Heart left ventricle (tissue), 16 donors: ENCODE measurements at places on chromosomes 2 and 18.

DNA sequence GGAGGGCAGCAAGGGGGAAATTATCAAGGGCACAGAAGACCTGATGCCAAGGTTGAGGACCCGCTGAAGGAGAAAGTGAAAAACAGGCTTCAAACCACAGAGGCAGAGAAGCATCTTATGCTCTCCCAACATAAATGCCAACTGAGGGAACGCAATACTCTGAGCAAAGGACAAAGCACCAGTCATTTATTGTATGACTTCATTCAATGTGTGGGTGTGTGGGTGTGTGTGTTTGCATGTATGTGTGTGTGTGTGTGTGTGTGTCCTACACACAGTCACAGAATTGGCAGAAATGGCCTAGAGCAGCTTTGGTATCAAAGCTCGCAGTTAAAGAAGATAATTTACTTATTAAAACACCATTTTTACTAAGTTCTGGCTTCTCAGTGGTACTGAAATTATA lies 51.4 kb downstream of the UXS1 start:
- no peak for DNase-seq

- DNase-seq: no peak
Measured at GRCh38 chr18:43547456-43547855, 270.2 kb upstream of the SYT4 start.

GRCh38 chr18:42801706-42802105 lies 313.8 kb downstream of the RIT2 start:
- DNase-seq: no peak

DNA sequence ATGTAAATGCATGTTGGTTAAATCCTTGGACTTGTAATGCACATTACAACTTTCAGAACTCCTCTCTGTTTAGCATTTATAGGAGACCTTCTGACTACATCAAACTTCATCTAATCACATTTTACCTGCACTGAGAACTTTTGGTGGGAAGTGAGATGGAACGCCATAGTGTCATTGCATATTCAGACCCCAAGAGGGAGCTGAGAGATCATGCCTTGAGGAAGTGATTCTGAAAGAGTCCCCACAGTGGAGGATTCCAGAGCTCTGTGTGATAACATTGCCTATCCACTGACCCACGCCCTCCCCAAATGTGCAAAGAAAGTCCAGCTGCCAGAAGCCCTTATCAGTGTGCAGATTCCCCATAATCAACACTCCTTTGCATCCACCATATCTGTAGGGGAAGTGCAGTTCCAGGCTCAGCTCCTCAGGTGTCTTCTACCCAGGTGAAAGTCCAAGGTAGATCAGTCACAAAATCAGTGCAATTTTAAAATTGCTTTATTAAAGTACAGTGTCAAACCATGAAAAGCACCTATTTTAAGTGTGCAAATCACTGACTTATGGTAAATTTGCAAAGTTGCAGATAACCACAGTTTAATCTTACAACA lies 212.4 kb downstream of the RPIA start:
- DNase-seq: no peak

- peak; percentile 23 for DNase-seq
Measured at GRCh38 chr2:240388471-240389301, 46.8 kb upstream of the GPC1 start.

DNA sequence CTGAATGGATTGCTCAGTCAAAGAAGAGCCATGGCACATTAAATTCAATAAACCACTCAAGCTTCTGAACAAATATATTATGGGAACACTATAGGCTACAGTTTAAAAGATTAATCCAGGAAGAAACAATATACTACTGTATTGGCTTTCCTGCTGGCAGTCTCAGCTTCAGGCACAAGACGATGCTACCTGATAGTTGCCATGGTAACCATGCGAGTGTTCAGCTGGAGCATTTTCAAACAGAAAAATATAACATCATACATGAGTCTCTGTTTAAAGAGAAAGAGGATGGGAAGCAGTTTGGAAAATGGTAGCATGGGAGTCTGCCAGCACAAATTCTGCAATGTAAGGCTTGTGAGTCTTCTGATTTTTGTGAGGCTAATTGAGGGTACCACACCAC lies 65.9 kb upstream of the CPO start:
- DNase-seq: no peak

DNA sequence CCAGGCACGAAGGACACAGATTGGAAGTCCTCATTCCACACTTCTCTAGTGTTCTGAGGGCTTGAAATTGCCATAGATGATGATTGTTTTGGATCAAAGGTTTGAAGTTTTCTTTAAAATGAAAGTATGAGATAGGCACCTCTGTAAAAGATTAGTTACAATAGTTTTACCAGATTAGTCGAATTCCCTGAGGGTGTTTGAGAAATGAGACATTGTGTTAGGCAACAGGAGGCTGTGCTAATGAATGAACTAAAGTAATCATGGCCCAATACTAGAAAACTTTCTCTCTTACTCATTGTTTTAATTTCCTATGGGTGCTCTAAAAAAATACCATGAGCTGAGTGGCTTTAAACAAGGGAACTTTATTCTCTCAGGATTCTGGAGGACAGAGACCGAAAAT lies 421.7 kb downstream of the RNF144A start:
- DNase-seq: no peak

GRCh38 chr2:85997017-85997970 lies 108.4 kb downstream of the POLR1A start:
- peak; percentile 34 for DNase-seq

- no peak for DNase-seq
Measured at GRCh38 chr2:70475266-70475665, 78.4 kb downstream of the TGFA start.

DNA sequence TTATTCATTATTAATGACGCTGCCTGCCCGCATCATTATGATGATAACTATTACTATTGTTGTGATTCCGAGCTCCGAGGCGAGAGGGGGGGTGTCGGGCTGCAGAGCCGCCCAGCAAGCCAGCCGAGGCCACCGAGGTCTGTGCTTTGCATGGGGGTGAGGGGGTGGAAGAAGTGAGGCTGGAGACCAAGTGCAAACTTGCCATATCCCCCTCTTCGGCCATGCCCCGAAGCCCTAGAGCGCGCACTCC lies 3.6 kb downstream of the BCL11A start:
- DNase-seq: peak; percentile 20

GRCh38 chr2:169082995-169083394 lies 13.6 kb downstream of the DHRS9 start:
- DNase-seq: no peak

GRCh38 chr18:79587226-79587741 lies 92.3 kb upstream of the CTDP1 start:
- DNase-seq: peak; percentile 25

DNA sequence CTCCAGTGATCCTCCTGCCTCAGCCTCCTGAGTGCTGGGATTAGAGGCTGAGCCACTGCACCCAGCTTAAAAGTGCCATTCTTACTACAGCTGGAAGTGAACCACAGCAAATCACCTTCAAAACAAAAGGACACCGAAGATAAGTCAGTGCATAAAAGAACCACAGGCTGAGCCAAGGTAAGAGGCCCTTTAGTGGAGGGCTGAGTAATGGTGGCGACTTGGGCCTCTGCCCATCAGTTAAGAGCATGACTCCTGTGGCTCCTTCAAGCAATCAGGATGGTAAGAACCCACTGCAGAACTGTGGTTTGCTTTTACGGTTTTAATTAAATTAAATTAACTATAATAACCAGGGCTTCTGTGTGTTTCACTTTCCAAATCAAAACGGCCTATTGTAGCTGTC lies 75.1 kb downstream of the CTAGE1 start:
- no peak for DNase-seq

DNA sequence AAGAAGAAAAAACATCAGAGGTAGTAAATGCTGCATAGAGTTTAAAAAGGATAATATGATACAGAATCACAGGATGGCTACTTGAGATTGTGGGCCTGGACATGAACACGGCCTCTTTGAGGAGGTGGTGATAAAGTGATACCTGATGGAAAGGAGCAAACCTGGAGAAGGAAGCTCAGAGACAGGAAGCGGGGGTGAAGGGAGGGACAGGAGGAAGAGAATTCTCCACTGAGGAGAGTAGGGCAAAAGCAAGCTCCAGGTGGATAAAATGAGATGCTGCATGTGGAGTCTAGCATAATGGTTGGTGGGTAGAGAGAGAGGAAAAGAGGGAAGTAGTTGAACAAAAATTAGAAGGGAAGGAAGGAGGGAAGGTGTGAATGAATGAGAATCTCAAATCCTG lies 77.0 kb upstream of the GALNT3 start:
- no peak for DNase-seq

- DNase-seq: no peak
Measured at GRCh38 chr2:171762879-171763573, 75.8 kb downstream of the DYNC1I2 start.

DNA sequence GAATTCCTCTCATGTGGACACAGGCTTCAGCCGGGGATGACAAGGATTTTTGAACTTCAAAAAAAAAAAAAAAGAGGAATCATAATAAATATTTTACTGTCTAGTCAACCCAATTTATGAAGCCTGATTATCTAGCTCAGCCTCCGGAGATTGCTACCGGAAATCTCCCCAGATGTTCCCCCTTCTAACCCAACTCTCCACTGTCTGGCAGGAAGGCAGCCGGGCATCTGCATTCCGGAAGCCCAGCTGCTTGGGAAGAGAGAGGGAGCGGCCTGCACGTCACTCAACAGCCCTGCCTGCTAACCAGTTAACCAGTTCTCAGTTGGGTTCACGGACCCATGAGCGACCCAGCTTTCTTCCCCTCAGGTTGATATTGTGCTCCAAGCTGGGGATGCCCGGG lies 87.2 kb upstream of the POU3F3 start:
- DNase-seq: no peak

DNA sequence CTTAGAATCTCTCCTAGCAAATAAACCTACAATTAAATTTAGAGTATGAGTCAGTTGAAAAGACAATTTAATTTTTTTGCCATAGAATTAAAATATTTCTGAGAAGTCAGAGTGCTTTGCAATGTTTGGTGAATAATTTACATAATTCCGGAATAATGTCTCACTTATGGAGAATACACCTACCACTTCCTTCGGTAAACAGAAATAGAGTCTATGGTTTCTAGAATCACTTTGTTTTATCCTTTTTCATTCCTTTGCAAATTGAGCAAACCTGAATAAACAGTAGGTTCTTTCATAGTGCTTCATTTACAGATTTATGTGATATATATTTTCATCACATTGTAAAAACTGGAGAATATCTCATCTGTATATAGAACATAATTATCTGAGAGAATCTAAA lies 211.7 kb downstream of the PMAIP1 start:
- DNase-seq: no peak

DNA sequence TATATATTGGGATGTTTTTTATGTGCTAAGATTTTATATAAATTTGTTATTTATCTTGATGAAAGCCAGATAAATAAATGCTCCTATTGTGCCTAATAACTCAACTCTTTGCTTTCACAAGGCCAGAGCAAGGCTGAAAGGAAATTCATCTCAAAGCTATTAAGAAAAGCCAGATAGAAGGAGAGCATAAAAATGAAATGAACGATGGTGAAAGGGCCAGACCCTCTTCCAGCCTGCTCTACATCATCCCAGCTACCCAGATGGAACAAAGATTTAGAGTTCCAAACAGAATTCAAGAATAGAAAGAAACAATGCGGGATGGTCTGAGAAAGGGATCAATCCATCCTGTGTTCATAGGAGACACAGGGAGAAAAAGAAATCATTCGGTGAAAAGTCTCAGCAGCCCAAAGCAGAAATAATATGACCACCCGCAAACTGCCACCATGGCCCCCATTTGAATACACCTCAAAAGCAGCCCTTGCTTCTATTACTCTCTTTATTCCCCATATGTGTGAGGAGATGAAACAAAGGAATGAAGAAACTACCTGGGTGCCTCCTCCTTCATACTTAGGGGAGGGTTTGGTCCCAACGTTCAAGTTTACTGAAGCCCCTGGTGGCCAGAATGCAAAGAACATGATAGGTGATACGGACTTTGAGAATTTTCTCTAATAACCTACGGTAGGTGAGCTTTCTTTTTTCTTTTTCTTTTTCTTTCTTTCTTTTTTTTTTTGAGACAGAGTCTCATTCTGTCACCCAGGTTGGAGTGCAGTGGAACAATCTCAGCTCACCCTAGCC lies 110.1 kb upstream of the FBXO11 start:
- DNase-seq: no peak

DNA sequence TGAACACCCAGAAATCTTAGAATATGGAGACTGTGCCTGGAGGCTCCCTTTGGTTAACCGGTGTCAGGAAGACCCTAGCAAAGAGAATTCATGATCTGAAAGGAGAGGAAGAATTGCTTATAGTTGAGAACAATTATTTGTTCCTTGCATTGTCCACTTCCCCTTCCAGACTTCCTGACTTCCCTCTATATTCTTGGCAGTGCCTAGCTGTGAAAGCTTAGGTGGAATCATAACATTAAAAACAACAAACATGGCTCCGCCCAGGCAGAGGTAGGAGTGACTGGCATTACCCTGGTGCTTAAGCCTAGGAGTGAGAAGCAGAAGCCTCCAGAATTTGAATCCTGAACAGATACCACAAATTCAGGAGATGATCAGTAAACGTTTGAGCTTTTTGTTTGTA lies 1.9 kb downstream of the TTL start:
- no peak for DNase-seq

DNA sequence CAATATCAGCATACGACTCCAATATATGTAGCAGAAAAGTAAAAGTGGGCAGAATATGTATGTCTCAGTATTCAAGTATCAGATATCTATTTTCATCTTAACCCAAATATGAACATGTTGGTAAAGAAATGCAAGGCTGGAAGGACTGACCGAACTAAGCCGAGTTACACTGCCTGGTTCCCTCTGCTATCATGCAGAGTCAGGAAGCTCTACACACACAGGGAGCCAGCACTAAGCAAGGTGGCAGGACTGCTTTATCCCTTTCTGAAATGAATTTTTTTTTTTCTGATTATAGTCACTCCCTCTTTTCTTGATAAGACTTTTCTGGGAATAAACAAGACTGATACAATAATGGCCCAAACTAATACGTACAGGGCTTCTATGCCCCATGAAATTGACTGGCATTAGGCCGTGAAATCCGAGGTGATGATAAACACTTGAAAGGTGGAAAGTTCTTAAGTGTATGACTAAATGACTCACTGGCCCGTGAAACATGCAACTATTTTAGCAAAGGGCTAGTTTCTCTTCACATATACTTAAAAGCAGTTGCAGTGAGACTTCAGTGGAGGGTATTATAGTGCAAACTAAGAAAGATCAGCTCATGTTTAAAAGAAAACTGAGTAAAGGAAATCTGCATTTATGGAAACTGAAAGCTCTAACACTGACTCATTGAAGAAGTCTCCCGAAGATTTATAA lies 14.9 kb downstream of the DPP4 start:
- DNase-seq: no peak

DNA sequence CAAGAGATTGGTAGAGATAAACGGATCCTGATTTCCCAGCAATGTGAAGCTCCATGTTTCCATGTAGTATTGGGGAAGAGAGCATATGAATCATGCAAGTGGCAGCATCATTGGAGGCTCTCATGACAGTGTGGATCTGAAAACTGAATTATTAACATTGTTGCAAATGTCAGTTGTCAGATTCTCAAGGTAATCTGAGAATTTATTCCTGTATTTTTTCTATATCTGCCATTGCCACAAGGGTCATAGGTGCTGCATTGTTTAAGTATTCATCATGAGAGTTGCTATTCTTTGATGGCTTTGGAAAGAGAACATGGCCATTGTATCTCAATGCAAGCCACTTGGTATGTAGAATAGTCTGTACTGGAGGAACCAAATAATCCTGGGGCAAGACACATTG lies 1217.0 kb upstream of the ZEB2 start:
- DNase-seq: no peak

GRCh38 chr2:65940856-65941255 lies 494.1 kb upstream of the MEIS1 start:
- no peak for DNase-seq
